Motor neuron (in vitro differentiated cells): ENCODE measurements at places on chromosomes 2 and 18. TPM values are rescaled to one million over a fixed set of nuclear protein-coding genes. Genes with fewer than 3 reads are reported as not detected.

DNA sequence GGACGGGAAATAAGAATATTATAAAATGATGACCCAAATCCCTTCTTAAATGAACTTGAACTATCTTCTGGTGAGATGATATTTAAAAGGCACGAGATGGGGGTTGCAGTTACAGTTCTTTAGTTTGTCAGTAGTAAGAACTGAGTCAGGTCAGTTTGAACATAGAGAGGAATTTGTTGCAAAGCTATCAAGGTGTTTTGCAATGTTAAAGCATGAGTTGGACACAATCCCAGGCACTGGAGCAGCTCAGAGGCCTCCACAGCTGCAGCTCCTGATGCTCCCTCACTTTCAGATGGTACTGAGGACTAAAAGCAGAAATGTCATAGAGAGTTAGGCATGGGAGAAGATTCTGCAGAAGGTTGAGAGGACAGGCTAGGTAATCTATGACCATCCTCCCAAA lies 236.0 kb downstream of the BCL2 start:
- no peak for ATAC-seq

DPP10 gene
- total RNA-seq: 1.1 TPM in 1 of 2 replicates, not detected in the other

GRCh38 chr2:118846442-118846952 lies 951 bp downstream of the EN1 start:
- ATAC-seq: peak; percentile 20

- ATAC-seq: no peak
Observed at GRCh38 chr2:45312275-45312674, 298.8 kb downstream of the SRBD1 start.

DNA sequence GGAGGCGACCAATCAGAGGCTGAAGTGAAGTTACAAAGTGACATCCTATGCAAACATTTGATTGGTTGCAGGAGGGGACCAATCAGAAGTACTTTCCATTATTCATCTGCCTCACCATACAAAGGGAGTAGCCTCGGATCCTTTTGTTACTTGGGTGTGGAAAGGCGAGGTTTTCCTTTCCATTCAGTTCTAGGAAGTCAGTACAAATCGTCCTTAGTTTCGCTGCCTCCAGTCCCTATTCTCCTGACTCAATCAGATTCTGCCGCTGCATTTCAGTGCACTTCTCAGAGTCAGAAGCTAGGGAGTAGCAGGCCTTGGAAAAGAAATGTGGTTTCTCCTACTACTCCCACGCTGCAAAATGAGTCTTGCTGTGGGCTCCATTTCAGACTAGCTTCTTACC lies 149.4 kb downstream of the DTNA start:
- ATAC-seq: no peak

DNA sequence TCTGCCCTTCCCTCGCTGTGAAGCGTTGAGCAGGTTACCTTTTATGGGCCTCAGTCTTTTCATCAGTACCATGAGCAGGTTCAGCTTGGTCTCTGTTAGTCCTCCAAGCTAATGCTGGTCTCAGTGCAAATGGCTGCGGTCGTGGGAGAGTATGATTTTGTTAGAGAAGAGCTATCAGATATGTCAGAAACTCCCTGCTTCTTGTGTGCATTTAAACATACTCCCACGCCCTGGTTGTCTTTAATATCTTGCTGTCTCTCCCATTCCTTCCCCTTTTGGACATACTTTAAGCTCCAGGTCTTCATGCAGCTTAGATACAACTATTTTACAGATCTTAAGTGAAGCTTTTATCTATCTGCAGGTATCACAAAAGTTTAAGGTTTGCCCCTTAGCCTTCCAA lies 62.9 kb downstream of the EFR3B start:
- ATAC-seq: no peak

MRO gene
- 0.09 and 0.16 TPM in 2 replicates for total RNA-seq
